ENCODE measurements at places on chromosomes 2 and 18.

DNA sequence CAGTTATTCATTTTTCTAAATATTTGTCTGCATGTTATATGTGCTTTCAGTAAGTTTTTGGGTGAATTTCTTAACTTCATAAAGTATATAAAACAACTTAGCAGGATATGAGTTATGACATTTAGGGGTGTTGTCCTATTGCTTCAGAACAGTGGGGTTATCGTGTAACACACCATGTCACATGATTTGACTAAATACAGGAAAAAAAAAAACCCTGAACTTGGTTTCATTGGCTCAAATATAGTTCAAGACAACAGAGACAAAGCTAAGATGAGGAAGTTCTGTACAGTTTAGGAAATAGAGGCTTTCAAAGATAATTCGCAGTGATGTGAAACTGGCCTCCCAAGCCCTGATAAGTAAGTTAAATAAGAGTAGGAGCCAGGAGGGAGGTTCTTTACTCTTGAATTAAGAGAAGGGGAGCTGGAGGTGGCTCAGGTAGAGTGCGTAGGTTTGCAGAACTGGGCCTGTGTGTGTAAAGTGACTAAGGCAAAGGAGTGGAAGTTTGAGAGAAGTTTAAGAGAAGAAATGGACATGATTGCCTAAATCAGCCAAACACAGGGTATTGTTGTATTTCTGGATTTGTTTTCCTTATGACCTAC, 53.9 kb downstream of the LIMS1 start:
- no peak for DNase-seq

DNA sequence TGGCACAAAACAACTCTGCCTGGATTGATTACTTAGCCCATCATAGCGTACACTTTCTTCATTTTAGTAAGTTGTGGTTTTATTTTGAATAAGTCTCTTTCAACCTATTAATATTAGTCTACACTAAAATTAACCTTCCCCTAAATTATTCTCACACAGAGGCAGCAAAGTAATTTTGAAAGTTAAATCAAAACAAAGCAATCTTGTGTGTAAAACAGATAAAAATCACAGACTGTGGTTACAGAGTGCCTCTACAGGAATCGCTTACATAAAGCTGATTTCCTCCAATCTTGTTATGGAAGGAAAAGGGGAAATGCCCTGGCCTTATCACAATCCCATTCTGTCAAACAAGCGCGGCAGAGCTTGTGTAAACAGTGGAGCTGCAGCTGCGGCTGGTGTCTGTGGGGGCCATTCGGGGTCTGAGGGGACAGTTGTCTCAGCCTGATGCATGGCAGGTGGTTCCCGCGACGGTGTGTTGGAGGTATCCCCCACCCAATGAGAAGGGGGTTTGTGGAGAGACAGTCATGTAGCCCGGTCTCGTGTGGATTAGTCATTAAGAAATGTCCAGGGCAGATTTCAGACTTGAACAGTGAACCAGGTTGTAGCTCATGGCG, 42.1 kb downstream of the BCL2L11 start:
- no peak for DNase-seq

- DNase-seq = no peak
Observed at GRCh38 chr2:181004647-181005325, 24.4 kb downstream of the UBE2E3 start.

DNA sequence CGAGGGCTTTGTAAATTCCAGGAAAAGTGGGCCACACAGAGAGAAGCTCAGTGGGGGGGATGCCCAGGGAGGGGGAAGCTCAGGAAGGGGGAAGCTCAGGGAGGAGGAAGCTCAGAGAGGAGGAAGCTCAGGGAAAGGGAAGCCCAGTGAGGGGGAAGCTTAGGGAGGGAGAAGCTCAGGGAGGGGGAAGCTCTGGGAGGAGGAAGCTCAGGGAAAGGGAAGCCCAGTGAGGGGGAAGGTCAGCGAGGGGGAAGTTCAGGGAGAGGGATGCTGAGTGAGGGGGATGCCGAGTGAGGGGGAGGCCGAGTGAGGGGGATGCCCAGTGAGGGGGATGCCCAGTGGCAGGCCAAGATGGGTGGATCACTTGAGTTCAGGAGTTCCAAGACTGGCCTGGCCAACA, 821 bp upstream of the CHRNG start:
- no peak for DNase-seq

- DNase-seq = no peak
Observed at GRCh38 chr18:48667276-48668254, 128.7 kb downstream of the CTIF start.

DNA sequence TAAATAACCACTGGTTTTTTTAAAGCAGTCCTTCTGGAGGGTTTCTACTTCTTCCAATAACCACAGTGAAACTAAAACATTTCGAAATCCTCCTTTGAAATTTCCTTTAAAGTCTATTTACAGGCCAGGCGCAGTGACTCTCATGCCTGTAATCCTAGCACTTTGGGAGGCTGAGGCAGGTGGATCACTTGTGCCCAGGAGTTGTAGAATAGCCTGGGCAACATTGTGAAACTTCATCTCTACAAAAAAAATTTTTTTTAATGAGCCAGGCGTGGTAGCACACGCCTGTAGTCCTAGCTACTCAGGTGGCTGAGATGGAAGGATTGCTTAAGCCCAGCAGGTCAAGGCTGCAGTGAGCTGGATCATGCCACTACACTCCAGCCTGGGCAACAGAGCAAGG, 15.2 kb downstream of the KIDINS220 start:
- DNase-seq = no peak

DNA sequence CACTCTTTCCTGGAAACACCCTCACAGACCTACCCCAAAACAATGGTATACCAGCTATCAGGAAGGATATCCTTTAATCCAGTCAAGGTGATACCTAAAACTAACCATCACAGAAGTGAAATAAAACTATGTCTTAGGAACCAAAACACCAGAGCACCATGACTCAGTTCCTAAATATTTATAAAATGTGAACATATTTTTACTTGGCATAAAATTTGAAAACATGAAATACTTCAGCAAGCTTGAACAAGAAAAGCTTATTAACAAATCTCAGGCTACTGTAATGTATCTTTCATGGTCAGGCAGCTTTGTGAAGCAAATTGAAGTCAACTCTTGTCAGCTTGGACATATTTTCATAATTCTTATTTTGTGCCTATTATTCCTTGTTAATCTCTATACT, 440.8 kb upstream of the CDH20 start:
- no peak for DNase-seq

GRCh38 chr2:62293490-62294271, 97.8 kb downstream of the B3GNT2 start:
- no peak for DNase-seq

DNA sequence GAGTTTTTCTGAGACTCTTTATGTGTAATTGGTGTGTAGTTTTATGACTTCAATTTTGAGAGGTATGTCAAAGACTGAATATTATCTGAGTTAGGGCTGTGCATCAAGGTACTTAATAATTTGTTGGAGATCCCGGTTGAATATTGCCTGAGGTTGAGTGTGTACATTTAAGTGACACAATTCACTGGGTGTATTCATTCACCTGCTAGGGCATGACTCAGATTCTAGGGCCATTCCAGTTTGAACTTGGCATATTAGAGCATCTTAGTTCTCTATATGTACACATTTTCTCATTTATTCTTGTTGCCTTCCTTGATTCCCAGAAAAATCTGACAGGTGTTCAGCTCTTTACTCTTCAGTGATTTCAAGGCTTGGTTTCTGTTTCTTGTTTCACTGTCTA, 12.5 kb downstream of the MAP4K4 start:
- no peak for DNase-seq

GRCh38 chr18:59822612-59823550, 76.9 kb upstream of the PMAIP1 start:
- DNase-seq = no peak

GRCh38 chr2:144012304-144012703, 507.6 kb downstream of the ZEB2 start:
- DNase-seq = no peak

DNA sequence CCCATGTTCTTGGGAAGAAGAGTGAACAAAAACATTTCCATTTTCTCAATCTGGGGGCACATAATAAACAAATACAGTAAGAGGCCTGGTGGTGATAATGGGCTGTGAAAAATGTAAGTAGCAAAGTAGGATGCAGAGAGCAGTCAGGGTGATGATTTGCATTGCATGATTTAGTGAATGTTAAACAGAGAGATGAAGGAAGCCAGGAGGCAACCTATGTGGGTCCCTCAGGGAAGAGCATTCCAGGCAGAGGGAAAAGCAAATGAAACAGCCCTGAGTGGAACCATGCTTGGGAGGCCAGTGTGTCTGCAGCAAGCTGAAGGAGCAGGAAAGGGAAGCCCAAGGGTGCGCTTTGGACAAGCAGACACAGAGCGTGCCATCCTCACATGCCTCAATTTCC, 5.4 kb downstream of the VIT start:
- DNase-seq = no peak

GRCh38 chr2:42787788-42788477, 4.5 kb downstream of the HAAO start:
- no peak for DNase-seq

GRCh38 chr18:76619261-76619620, 124.2 kb upstream of the ZNF516 start:
- no peak for DNase-seq

GRCh38 chr2:197799068-197799467, 5.3 kb upstream of the PLCL1 start:
- DNase-seq = no peak

DNA sequence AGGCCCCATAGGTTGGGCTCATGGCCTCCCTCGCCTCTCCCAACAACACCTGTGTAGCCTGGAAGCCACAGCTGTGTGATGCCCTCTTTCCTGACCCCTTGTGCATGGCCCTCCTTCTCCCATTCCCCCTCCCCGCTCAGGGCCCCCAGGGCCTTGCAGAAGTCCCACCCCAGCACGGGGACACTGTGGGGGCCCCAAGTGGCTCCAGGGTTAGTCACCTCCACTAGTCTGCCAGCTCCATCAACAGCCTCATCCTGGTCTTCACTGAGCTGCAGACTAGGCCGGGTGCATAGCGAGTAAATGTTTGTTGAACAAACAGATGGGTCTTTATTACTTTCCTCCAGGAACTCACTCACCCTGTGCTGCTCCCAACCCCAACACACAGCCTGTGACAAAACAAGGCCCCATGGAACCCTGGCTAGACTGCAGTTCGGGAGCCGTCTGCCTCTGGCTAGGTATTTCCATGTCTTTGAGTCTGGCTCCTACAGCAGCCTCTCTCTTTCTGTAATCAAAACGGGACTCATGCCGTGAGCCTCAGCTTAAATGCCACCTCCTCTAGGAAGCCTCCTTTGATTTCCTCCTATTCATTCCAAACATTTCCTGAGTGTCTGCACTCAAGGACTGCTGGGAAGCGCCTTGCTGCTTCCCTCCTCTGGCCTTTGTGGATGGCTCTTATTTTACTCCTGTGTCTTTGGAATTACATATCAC, 109.9 kb upstream of the ID2 start:
- DNase-seq = no peak

GRCh38 chr18:57947117-57947516, 96.9 kb upstream of the NEDD4L start:
- DNase-seq = no peak

DNA sequence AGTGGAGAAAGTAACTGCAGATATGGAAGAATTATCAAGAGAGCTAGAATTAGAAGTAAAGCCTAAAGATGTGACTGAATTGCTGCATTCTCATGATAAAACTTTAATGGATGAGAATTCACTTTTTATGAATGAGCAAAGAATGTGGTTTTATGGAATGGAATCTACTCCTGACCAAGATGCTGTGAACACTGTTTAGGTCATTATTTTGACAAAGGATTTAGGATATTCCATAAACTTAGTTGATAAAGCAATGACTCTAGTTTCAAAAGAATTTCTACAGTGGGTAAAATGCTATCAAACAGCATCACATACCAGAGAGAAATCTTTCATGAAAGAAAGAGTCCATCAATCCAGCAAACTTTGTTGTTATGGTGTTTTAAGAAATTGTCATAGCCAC, 1317.7 kb upstream of the ACVR2A start:
- DNase-seq = no peak

DNA sequence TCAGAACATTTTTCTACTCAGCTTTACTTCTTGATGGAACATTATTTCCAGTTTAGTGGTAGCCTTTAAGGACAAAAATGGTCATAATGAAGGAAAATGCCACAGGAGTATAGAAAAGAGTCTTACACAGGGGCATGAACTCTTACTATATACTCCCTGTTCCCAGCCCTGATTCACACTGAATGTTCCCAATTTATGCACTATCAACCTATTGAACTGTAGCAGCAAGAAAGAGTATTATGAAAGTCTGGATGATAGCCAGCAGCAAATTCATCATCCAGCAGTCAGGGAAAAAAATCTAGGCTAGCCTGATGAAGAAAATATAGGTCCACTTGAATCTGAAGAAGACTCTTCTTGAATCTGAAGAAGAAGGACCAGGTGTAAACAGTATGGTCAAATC, 1170.3 kb upstream of the CHAC2 start:
- no peak for DNase-seq

GRCh38 chr2:197992482-197993133, 188.2 kb downstream of the PLCL1 start:
- DNase-seq = no peak

DNA sequence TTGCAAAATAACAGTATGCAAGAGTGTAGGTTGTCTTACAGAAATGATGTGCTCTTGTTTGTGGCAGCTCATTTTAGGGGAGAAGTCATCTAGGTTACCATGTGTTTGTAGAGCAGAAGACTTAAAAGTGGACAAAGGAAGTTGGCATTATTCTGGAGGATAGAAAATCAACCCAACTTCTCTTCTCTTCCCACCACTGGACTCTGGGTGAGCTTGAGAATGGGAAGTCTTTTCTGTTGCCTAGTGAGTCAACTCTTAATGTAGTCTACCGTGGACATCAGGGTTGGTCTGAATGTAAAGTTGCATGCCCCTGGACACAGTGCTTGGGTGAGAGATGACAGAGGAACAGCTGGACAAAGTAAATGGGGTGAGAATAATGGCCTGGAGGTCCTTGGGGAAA, 98.3 kb downstream of the FMNL2 start:
- no peak for DNase-seq

DNA sequence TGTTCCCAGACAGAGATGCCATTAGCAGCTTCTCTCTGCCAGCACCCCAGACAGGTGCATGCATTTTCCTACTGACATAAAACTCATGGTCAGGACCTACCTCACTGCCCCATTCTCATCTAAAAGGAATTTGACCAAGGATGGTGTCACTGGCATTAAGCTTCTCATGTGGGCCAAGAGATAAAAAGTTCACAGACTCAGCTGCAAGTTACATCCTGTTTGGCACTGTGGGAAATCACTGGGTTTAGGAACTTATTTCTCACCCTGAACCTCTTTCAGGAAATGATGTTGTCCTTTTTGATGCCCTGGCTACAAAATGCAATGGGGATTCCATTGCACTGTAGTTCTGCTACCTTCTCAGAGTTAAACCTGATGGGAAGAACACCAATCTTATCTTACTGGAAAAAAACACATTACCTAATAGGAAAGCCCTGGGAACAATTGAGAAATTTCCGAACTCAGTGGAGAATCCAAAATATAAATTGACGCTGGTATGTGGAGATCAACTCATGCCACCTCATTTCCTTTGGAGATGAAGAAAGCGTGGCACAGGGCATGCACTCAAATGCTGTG, 252.1 kb upstream of the COPS8 start:
- DNase-seq = no peak

DNA sequence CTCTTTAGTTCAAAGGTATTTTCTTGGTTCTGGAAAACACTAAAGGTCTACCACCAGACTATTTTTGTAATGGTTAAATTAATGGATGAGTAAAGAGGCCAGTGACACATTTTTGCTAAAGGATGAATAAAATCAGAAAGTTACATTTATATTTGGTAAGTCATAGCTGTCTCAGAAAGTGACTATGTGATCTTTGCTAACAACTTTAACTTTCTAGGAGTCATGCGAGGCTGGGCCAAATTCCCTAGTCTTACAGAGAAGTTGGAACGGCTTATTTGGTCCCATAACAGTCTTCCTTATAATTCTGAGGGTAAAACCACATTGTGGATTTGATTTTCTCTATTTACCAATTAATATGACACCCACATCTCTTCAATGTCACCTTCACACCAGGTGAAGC, 198.1 kb downstream of the PDE1A start:
- no peak for DNase-seq

All from CD4-positive, alpha-beta T cell treated with Interleukin-6 at 100 ng/mL for 8 hours (primary cell).